ENCODE measurements at places on chromosomes 7 and 10. TPM values are rescaled to one million over a fixed set of nuclear protein-coding genes. Genes with fewer than 3 reads are reported as not detected.

Gene WDR86
- 0.48 TPM for total RNA-seq

Gene AIFM2
- 7.0 TPM for total RNA-seq

Gene MNX1
- total RNA-seq = 6.3 TPM

Gene RELN
- total RNA-seq = 2.4 TPM

Gene SFXN3
- total RNA-seq = 14.7 TPM

Gene C10orf105
- not detected for total RNA-seq

Gene SDK1
- 4.2 TPM for total RNA-seq

Gene TUBB8
- total RNA-seq = not detected

Gene SFRP4
- total RNA-seq = 0.77 TPM
